ENCODE measurements at places on chromosomes 1 and 21.

DNA sequence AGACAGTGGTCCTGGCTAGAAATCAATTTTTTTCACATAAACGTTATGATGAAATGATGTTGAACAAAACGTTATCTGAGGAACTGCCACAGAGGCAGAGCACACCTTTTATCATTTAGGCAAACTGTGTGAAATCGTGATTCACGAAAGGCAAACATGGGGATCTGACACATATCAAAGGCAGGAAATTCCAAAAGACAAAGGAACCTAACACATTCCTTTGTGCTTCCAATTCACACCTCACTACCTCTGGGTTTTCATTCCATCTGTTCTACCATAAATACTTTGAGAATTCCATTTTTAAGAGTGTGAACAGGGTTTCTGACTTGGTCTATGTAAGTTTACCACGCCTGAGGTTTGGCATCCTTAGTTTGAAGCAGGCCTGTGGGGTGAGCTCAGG is 119.5 kb upstream of the KRTAP19-8 start:
- no peak for DNase-seq

GRCh38 chr1:50978852-50979781 is 9.1 kb downstream of the CDKN2C start:
- no peak for DNase-seq

DNA sequence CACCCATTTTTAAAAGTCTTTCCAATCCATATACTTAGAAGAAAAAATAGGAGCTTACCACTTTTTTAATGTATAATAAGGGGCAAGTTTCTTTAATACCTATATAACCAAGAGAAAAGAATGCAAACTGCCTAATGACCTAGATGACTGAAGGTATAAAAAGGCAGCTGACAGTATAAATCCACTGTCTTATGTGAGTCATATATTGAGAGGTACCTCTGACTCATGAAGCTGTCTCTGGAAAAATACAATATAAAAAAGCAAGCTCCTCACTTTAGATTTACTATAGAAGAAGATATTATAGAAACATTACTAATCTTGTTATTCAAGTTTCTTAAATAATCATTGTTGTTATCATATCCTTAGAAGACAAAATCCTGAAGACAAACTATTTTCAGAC is 144.2 kb downstream of the VAV3 start:
- DNase-seq, result no peak

GRCh38 chr1:39826583-39826982 is 37.9 kb upstream of the BMP8B start:
- DNase-seq, result no peak

DNA sequence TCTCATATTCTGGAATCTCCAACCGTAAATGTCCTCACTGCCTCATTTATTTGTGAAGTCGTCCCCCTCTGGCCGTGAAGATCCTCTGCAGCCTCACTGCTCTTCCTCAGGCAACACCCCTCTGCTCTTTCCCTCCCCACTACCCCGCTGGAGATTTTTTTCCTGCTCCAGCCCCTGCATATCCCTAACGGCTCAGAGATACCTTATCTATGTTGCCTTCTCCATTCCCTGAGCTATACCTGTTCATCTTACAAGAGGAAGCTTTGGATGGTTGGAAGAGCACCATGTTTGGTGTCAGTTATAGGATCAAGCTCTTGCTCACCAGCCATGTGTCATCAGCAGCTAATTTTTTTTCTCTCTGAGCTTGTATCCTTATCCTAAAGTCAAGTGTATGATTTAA is 26.4 kb downstream of the LRRC8B start:
- DNase-seq, result no peak
